ENCODE measurements at places on chromosomes 7 and 10. TPM values are rescaled to one million over a fixed set of nuclear protein-coding genes. Genes with fewer than 3 reads are reported as not detected.
A peak's percentile ranks its signal among the peaks of the same experiment; 100 is the strongest.

DNA sequence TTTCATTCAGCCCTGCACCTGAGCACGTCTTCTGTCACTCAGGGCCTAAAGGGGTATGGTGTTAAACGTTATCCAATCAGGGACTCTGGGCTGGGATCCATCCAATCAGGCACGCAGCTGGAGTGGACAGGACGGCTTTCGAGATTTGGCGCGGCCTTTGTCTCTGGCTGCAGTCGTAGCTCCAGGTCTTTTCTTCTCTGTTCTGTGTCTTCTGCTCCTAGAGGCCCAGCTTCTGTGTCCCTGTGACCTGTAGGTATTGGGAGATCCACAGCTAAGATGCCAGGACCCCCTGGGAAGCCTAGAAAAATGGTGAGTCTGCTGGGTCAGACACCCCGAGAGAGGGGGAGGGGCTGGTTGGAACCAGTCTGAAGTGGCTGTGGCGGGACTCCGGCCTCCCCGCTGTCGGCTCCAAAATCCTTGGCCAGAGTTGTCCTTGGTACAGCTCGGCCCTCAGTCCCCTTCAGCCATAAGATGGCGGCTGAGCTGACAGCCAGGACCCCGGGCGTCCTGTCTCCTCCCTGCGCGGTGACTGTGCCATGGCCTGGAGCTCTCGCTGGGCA is 11.7 kb upstream of the ZNF680 start:
- peak; percentile 59 for DNase-seq

GRCh38 chr7:731440-732085 is 4.5 kb upstream of the PRKAR1B start:
- no peak for DNase-seq

The MYO3A gene
- not detected for total RNA-seq

- peak; percentile 56 for DNase-seq
Observed at GRCh38 chr10:88565072-88565471, 18.0 kb downstream of the RNLS start.

GRCh38 chr7:51785876-51786275 is 469.3 kb upstream of the COBL start:
- DNase-seq = no peak
